Urothelium cell line (cell line): ENCODE measurements at places on chromosomes 16 and 17.

DNA sequence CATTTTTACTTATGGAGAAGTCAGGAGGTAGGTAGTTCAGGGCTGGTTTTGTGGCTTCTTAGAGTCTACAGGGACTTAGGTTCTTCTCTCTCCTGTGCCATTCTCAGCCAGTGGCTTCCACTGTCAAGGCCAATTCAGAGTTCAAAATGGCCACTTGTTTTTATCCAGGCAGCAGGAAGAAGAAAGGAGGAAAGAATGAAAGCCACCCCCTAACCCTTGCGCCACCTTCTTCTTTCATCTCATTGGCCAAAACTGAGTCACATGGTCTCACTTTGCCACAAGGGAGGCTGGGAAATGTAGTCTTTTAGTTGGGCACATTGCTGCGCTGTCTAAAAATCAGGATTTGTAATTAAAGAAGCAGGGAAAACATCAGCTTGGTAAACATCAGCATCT is 60.8 kb upstream of the MED9 start:
- peak; percentile 70 for DNase-seq

GRCh38 chr17:3909257-3909656 is 7.0 kb downstream of the P2RX1 start:
- DNase-seq, result no peak

DNA sequence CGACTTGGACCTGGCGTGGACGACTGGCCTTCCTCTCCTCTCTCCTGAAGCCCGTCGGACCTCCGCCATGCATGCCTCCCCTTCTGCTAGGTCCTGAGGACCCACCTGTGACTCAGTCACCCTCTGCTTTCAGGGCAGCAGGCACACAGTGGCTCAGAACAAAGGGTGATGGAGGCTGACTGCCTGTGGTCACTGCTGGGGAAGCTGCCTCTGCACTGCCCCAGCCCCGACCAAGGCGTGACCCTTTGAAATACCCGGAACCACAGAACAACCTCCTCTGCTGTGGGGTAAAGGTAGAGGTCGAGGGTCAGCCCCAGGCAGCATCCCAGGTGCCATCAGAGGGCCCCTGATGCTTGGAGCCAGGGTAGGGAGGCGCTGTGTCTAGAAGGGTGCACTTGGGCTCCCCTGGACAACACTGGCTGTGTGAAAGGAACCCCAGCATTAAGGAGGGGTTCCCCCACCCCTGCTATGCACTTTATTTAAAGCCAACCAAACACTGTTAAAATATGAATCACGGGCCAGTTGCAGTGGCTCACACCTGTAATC is 12.5 kb upstream of the SLC4A1 start:
- DNase-seq, result no peak

GRCh38 chr17:59416184-59416583 is 84.7 kb downstream of the YPEL2 start:
- no peak for DNase-seq

- DNase-seq, result no peak
Observed at GRCh38 chr17:11308531-11308930, 67.5 kb downstream of the SHISA6 start.

GRCh38 chr17:4267402-4267801 is 3.6 kb upstream of the ANKFY1 start:
- no peak for DNase-seq

DNA sequence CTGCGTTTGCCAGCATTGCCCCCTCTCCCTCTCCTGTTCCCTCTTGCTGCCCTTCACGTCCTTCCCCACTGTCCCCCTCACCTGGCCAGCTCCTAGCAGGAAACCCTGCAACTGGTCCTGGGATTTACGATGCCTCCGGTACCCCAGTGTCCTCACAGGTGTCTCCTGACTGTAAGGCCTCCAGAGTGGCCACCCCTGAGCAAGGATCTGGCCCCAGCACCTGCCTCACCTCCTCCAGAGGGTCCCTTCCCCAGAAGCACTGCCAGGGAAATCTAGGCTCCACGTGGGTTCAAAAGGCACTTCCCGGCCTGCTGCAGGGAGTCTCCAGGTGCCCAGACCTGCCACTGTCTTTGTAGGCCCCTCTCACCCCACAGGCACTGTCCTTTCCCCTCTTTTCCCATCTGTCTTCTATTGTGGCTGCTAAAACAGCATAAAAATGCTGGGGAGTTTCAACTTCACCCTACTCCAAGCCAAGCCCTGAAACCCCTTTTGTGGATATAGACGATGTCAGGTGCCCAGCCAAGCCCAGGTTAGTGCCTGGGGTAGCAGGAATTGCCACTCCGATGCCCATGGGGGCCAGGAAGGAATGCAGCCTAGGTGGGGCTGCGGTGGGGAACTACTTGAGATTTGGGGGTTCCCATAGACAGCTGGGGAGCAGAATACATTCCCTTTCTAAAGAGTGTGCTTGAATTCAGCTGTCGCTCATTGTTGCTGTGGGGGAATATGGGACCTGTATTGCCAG is 25.7 kb downstream of the RAB11FIP4 start:
- no peak for DNase-seq

DNA sequence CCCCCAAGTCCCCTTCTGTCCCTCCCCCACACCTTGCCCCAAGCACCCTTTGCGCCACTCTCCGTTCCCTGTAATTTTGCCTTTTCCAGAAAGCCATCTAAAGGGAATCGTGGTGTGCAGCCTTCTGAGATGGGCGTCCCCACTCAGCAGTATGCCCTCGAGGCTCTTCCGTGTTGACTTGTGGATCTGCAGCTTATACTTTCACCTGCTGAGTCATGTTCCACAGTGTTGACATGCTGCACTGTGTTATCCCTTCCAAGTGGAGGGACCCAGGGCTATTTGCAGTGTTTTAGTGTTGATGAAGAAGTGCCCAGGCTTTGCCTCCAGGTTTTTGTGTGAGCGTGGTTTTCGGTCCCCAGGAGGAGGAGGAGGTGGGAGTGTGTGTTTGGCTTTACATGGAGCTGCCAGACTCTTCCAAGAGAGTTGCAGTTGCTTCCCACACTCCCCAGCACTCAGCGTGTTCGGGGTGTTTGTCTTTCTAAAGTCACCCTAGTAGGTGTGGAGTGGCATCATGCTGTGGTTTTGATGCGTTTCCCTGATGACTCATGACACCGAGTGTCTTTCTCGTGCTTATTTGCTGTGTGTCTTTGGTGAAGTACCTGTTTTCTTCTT is 32.1 kb upstream of the JPT2 start:
- DNase-seq, result no peak
